ENCODE measurements at places on chromosomes 4 and X. TPM values are rescaled to one million over a fixed set of nuclear protein-coding genes. Genes with fewer than 3 reads are reported as not detected.

DNA sequence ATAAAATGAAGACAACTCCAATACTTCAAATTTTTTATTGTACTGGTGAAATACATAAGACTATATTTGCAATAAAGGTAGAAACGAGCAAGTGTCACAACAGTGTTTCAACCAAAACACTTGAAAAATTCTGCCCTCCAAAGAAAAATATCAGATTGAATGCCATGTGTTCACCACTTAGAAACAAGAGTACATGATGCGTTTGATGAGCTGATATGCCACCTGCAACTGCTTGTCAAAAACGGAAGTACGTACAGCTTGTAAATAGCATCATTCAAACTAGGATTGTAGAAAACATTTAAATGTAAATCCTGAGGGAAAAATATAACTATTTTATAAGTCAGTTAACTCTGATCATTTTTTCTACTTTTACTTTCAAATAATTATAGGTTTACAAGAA, 276.1 kb downstream of the ANTXR2 start:
- DNase-seq = no peak

DNA sequence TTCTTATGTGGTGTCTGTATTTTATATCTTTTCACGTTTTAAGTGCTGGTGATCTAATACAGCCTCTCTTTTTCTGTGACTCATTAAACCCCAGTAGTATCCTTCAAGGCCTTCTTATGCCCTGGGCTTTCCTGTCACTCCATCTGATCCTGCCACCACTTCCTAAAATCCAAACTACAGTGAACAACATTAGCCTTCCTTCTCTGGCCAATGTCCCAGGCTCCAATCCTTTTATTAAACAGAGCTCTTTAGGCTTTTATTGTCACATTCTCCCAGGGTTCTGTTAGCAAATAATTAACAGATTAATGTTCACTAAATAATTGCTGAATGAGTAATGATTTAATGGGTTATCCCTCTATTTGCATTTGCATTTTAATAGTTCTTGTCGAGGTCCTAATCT, 47.9 kb upstream of the ITM2A start:
- DNase-seq = no peak

- no peak for DNase-seq
Measured at GRCh38 chr4:124530464-124531077, 182.0 kb downstream of the ANKRD50 start.

The BCLAF3 gene
- 25.6 TPM for total RNA-seq

All from urinary bladder (tissue), 4 donors.